ENCODE measurements at places on chromosomes 5 and 9.

- no peak for DNase-seq
These were observed 601.1 kb downstream of the TLR4 start for GRCh38 chr9:118305331-118305730.

DNA sequence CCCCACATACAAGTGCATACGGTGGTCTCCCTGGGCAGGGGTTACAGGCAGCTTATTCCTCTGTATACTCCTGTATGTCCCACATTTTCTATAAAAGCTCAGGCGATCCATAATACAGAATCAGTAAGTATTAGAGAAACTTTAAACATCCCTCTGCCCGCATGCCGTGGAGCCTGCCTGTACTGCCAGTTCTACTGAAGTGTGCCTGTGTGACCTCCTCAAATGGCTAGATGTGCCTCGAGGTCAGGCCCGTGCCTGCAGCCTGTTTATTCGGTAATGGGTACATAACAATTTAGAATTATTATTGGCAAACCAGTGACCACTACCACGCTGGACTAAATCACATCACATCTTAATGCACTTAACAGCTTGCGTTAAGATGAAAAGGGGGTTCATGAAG is 190.8 kb downstream of the FANCC start:
- DNase-seq = no peak

DNA sequence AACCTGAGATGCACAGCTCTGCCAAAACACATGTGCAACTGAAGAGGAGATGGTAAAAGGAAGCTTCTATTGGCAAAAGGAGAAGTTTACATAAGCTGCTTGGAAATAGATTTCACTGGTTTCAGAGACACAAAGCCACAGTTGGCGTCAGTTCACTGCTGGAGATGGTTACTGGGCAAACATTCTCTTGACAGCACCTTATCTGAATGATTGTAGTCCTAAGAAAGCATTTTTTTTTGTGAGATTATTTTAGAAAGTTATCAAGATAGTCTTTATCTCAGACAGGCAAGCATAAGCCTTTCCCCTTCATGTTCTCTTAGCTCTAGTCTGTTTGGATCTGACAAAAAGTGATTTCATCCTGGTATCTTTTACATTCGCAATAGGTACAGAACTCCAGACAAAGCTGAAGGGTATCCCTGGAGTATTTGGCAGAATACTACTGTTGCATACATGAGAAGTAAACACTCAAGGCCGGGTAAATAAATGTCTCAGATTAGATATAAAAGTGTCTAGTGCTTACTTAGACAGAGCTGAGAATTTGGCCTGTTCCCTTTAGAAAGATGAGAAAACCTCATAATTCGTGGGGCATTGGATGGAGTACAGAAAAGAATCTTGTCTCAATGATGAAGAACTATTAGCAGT is 1668.0 kb upstream of the NUDT12 start:
- DNase-seq = no peak

DNA sequence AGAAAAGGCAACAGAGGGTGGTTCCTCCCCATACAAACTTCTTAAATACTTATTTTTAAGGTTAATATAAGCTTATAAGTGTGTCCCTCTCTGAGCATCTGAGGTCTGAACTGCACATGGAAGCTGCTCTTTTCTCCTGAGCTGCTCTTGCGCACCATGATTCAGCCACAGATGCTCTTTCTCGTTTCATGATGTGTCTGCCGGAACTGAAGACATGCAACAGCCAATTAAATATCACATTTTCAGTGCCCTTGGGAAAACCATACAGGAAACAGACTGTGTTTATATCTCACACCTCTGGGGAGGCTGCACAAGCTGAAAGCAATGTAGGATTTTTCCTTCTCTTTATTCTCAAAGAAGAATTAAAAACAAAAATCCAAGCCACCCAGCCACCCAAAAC is 96.8 kb upstream of the NREP start:
- no peak for DNase-seq

DNA sequence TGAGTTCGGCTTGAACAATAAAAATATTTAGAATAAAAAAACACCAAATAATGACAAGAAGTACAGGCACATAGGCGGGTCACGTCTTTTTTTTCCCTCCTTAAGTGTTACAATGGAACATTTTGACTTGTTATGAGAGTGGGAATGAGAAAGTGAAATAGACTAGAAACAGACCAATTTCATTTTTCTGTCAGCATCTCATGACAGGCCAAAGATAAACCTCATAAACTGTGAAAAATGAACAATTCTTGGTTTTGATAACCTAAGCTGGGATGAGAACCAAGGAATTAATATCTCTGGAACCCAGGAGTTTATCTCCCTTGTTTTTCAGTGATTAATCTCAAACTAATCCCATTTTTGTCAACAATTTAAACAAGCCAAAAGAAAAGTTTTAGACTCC is 299.5 kb downstream of the SLIT3 start:
- DNase-seq = no peak

DNA sequence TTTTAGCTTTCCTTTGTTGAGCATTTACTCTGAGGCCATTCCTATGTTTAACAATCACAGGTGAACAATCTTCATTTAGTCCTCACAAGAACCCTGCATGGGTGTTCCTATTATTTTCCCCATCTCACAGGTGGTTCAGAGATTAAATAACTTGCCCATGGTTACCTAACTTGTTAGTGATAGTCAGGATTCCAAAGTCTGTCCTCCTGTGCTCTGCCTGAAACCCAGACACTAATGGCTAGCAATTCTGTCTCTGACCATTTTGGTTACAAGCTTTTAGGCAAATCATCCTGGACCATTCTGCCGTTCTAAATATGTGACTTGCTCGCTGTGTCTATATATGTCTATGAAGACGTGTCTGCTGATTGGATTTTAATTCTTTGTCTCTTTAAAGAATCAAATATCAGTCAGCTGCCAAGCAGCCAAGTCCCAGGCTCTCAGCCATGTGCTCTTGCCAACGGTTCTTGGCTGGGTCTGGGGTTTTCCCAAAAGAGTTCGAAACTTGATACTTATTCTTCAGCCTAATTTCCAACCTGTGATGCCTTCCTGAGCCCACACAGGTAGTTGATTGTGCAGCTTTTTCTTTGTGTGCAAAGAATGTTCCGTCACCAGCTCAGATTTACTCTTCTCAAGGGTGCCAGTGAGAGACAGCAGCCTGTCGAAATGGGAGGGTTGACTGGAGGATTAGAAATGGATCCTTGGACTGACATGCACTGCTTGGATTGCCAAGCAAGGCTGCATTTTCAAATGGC is 121.7 kb downstream of the NREP start:
- DNase-seq = no peak

- no peak for DNase-seq
These were observed 169.2 kb upstream of the MAP1B start for GRCh38 chr5:71937921-71938698.

DNA sequence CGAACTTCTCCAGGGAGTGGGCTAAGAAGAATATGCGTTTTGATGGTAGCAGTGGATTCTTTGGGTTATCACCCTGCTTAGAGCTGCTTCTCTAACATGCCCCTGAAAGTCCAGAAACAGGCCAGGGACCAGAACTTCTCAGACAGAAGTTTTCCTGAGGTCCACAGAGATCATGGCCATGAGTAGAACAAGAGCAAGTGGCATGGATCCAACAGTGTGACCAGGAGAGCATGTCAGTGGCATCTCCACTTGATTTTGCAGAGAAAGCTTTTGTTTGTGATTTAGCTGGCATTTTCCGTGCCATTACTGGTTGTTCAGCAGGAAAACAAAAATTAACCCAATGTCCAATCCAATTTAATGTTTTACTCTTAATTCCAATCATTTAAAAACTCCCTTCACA is 298.5 kb upstream of the CD180 start:
- no peak for DNase-seq

DNA sequence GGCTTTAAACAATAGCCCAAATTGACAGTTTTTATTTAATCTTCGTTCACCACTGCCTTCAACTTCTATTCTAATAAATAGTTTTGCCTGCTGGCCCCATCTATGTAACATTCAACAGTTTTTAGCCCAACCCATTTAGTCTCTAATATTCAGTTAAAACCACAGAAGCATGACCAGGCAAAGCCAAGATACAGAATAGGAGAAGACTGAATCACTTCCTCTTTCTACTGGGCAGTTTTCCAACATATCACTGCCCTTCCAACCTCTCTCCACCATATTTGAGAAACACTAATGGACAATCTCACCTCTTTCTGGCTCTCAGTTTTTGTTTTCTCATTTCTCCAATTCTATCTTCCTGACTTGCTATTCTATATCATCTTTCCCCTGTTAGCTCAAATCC is 352.9 kb downstream of the DNAH5 start:
- no peak for DNase-seq

DNA sequence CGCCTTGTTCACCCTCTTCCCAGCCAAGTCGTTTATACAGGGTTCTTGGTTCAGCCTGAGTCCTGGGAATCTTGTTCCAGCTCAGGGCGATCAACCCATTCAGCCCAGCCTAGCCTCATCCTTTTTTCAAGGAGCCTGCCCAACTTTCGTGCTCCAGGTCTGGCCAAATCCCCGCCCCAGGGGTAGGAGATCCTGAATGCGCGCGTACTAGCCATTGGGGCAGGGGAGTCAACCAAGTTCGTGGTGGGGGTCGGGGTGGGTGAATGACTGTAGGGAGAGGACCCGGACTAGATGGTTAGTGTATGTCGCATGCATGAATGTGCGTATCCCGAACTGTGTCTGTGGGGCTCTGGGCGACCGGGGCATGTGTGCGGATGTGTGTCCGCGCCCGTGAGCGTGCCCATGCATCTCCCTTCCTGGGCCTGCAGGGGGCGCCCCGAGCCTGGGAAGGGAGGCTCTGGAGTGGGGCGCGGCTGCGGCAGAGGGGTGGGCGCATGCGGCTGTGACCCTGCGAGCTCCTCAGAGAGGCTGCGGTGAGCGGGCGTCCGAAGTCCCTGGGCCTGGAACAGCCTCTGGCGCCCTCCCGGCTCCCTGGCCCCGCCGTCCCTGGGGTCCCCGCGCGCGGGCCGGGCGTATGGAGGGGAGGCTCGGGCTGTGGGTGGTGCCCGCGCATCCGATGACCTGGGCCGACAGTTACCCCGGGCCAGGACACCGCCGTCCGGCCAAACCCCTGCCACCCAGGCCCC is 8.7 kb downstream of the CCL21 start:
- DNase-seq = peak; percentile 7

DNA sequence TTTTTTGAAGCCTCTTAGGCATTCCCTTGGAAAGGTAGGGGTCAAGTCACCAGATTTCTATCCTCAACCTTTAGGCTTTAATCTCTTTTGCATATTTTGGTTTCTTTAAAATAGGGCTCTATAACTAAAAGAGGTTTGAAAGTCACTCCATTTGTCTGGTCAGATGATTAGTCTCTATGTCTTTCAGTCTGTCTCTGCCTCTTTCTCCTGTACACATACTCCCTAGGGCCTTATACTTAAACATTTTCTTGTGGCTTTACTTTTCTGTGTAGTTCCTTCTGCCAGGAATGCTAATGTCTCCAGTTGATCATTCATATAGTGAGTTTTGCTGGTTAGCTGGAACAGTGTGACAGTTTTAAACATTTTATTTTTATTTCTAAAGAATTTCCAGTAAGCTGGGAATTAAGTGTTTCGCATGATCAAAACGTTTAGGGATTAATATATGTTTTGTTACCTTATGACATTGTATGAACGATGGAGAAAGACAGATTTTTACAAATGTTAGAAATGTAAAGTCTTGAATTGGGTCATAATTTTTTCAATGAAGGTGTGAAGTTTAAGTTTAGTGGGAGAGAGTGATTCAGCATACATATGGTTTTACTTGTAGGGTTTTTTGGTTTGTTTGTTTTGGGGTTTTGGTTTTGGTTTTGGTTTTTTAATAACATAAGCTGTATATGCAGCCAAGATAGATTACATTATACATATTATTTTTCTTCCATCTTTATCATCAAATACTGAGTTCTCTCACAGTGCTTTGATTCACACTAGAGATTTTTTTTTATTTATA is 90.6 kb downstream of the ZCCHC7 start:
- DNase-seq = no peak

DNA sequence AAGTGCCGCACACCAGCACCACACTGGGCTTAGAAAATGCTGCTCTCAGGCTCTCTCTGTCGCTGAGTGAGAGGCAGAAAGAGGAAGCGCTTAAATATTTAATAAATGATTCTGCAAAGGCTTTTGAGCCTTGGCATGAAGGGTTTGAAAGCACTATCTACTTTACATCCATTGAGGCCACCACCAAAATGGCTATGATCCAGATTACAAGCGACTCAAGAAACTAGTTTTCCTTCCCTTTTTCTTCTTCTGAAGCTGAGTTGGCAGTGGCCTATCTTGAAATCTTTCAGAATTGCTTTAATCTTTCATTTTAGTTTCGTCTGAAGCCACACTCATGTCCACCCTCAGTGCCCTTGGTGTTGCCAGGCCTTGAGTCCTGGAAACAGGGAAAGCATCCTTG is 59.5 kb downstream of the EBF1 start:
- no peak for DNase-seq

GRCh38 chr5:151758141-151758429 is 346 bp downstream of the ATOX1 start:
- DNase-seq = no peak

- no peak for DNase-seq
These were observed 215.3 kb downstream of the SLIT3 start for GRCh38 chr5:169085636-169086035.

DNA sequence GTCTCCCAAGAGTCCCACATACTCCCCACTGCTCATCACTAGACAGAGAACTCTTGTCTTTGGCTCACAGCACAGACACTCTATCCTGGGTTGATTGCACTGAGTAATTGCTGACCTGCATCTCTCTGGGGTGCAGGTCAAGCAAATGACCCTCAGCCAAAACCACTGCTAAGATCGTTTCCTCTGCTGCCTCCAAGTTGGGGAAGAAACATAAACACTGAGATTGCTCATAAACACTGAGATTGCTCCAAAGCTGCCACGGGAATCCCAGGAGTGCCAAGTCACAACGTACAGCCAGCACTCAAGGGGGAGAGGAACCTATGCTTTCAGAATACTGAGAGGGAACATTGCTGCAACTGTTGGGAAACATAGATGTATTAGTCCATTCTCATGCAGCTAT is 1402.1 kb upstream of the ACO1 start:
- DNase-seq = no peak

DNA sequence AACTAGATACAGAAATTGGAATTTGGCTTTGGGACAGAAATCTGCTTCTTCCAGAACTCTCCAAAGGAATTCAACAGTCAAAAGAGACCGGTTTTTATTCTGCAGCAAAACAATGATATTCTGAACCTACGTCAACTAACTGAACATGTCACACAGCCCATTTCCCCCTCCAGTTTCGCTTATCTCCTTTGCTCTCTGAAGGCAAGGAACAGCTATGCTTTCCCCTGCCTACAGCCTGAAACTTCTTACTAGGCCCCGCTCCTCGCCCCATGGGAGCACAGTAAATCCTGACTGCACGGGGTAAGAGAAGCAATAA is 488 bp downstream of the SKIC3 start:
- no peak for DNase-seq

GRCh38 chr5:112388739-112389138 is 30.3 kb downstream of the EPB41L4A start:
- DNase-seq = no peak

GRCh38 chr9:111843971-111844370 is 49.2 kb upstream of the SHOC1 start:
- no peak for DNase-seq

DNA sequence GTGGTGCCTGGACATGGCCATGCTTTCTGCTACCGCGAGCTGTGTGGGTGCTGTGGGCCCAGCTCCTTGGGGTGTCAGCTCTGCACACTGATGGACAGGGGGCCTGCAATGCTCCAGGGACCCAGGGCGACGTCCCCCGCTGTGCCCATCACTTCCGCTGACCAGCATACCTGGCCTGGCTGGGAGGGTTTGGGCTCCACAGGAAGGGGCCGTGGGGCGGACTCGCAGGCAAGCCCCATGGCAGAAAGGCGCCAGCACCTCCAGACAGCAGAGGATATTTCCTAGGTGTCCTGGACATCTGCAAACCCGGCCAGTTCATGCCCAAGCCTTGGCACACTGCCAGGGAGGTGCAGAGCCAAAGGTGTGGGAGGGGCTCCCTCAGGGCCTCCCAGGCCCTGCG is 295.8 kb upstream of the IRX4 start:
- no peak for DNase-seq
